Right atrium auricular region (tissue), 2 donors: ENCODE measurements at places on chromosomes 3 and 15. TPM values are rescaled to one million over a fixed set of nuclear protein-coding genes. Genes with fewer than 3 reads are reported as not detected.

RAD51 gene
- 0.30 TPM for total RNA-seq

GOLGA8J gene
- not detected for total RNA-seq

CILP gene
- total RNA-seq, result 32.0 TPM

LTF gene
- 0.51 TPM for total RNA-seq

PRTG gene
- 0.44 TPM for total RNA-seq

DNA sequence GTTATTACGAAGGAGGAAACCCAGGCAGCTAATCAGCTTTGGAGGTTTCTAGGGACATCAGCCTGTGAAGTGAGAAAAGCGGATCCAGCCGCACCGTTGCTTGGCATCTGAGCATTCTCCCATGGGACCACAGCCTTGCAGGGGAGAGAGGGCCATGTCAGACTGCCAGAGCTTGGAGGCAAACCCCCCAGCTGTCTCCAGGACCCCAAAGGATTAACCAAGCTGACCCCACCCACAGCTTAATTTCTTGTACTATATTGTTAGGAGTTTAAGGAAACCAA, 5.1 kb downstream of the IGDCC3 start:
- DNase-seq, result no peak

- no peak for DNase-seq
These were observed 1.9 kb upstream of the TRA2B start for GRCh38 chr3:185939721-185940120.

GRCh38 chr3:180911876-180912303, 580 bp upstream of the FXR1 start:
- DNase-seq, result no peak

EOMES gene
- 0.16 TPM for total RNA-seq

PDIA5 gene
- total RNA-seq, result 8.0 TPM

SI gene
- not detected for total RNA-seq

GRCh38 chr3:16113704-16114103, 60.8 kb upstream of the GALNT15 start:
- no peak for DNase-seq

SMCO1 gene
- 42.3 TPM for total RNA-seq

DNA sequence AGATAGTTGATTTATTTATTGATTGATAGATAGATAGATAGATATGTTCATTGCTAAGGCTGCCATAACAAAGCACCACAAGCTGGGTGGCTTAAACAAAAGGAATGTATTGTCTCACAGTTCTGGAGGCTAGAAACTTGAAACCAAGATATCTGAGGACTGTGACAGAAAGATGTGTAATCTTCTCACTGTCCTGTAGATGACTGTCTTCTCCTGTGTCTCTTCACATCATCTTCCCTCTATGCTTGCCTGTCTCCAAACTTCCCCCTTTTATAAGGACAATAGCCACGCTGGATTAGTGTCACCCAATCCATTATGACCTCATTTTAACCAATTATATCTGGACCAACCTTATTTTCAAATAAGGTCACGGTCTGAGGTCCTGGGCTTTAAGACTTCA, 40.9 kb downstream of the GNB4 start:
- no peak for DNase-seq

GRCh38 chr15:29183071-29183831, 86.4 kb downstream of the NSMCE3 start:
- DNase-seq, result no peak

DNA sequence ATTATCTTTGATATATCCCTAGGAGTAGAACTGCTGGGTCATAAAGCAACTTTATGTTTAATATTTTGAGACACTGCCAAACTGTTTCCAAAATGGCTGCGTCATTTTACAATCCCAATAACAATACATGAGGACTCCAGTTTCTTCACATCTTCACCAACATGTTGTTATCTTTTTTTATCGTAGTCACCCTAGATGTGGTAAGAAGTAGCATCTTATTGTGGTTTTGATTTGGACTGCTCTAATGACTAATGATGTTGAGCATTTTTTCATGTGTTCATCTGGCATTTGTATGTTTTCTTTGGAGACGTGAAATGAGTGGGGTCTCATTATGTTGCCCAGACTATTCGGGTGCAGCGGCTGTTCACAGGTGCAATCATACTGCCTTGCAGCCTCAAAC, 83.8 kb downstream of the MAP4 start:
- DNase-seq, result no peak

DNA sequence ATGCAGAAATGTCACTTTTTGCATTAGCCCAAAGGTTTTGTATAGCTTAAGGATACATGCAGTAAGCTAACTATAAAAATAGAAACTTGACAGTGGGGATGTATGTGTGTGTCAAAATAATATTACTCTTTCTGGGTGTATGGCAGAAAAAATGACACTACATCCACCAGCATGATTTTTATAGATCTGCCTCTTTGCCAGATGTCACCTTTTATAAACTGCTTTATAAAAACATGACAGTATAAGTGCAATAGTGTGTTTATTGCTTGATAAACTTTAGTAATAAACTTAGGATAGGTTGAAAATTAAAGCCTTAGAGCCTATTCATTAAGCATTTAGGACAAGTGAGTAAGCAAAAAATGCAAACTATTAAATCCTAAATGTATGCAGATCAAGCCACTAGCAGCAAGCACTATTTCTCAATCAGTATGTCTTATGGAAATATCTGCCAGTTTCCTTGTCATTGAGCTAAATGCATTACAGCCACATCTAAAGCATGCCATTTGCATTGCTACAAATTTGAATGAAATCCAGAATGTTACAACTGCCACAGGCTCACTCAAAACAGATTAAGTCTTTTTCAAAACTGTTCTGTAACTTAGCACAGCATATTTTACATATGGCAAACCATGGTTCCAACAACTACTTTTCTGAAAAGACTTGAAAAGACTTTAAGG, 935.0 kb downstream of the FHIT start:
- no peak for DNase-seq

SOX2 gene
- 0.67 TPM for total RNA-seq

GOLGA6L10 gene
- total RNA-seq, result 0.35 TPM

SLC51B gene
- total RNA-seq, result not detected

DNA sequence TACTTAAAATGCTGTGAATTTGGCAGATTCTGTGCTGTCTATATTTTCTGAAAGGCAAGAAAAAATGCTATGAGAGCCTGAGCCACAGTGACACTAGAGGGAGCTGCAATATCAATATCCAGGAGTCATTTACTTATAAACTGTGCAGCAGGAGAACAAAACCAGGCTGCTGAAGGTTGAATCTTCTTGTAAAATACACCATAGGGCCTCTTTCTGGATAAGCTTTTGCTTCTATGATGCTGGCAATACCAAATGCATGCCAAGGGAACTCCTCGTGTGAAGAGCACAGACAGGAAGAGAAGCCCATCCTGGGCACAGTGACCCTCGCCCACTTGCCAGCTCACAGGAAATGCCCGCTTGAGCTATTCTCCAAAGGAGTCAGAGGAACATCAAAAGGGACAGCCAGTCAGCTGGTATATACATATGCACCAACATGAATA, 48.0 kb upstream of the TSPAN3 start:
- no peak for DNase-seq

DNA sequence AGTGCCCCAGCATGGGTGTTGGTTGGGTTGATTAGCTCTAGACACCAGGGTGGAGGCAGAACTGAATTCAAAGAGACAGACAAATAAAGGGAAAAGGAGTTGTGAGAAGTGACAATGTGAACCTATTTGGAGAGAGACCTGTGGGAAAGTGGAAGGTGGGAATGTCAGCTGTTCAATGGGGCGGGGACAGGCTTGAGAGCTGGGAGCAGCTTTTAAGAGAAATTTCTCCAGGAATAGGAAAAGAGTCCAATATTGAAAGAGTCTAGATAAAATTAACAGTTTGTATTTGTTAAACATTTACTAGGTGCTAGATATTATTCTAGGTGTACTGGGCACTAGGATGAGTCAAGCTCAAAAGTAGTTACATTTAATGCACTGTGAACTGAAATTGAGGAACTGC, 225.3 kb downstream of the GAP43 start:
- DNase-seq, result no peak

- no peak for DNase-seq
These were observed 171.8 kb downstream of the FEZF2 start for GRCh38 chr3:62201438-62202035.

PROK2 gene
- not detected for total RNA-seq

VIPR1 gene
- 21.0 TPM for total RNA-seq

PRICKLE2 gene
- total RNA-seq, result 22.2 TPM

DNA sequence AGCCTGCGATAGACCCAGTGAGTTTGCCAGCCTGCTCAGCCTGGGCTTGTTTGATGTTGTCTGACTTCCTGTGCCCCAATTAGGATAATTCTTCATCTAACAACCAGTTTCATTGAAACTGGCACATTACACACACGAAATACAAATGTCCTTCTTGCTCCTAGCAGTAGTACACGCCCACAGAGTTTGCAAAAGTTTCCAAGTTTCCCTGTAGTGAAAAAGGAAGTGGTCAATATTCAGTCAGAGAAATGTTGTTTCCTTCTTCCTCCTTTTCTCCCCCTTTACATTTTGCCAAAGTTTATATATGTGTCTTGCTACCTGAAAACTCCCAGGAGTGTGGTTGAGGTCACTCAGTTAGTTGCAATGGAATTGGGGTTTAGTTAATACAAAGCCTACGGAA, 58.4 kb upstream of the LRTM1 start:
- DNase-seq, result no peak

DNA sequence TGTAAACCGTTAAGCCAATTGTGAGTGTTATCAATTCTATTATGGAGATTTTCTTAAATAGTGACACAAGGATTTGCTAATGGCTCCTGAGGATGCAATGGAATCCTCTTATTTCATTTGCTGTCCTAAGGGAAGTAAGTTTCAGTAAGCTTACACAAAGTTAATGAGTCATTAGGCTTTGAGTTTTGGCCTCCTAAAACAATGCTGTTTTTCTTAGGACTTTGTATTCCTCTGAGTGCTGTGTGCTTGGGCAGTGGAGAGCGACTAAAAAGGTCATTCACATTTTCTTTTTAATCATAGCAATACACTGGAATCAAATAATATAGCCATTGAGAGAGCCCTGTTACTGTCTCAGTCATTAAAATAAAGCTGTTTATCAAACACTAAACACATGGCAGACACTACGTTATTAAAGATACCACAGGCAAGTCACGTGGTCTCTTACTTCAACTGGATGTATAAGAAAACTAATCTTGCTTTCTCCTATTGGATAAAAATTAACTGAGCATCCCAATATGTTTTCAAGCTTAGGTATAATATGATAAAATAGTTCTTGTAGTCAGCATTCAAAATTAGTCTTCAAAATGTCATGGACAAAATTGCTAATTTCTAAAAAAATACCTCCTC, 290.8 kb downstream of the NLGN1 start:
- DNase-seq, result no peak

- DNase-seq, result no peak
These were observed 365.2 kb downstream of the MFSD1 start for GRCh38 chr3:159166899-159167586.

GRCh38 chr3:187975561-187976364, 178.2 kb upstream of the LPP start:
- DNase-seq, result no peak

BLM gene
- 26.7 TPM for total RNA-seq

CLDN18 gene
- 21.0 TPM for total RNA-seq

- DNase-seq, result no peak
These were observed 99.9 kb upstream of the CNTN4 start for GRCh38 chr3:1998739-1999138.

DNA sequence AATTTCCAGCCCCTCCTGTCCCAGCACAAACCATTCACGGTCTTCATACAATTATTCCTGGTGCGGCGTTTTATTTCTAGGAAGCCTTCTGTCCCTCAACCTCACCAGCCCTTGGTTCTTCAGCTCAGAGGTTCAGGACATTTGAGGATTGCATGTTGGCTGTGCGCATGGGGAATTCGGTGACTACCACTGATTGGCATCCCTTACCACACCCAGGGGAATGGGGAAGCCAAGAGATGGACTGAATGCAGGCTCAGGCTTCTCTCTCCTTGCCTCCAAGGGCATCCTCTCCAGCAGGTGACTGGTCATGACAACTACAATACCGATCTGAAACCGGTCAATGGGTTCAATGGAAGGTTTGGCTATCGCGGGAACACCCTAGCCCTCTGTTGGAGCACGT, 153.8 kb downstream of the MTHFS start:
- no peak for DNase-seq

DNA sequence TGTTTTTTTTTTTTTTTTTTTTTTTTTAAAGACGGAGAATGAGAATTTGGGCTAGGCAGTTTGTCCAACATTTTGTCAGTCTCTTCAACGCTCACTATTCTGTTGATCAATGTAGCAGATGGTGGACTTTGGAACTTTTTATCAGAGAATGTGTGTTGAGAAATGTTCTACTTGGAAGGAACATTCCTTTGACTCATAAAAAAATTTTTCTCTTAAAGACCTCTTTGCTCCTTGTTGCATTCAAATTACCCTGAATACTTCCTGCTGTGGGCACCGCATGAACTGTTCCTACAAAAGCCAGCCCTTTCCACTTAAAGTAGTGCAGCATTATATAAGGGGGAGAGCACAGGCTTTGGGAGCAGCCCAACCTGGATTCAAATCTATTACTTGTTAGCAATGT, 182.9 kb downstream of the AKAP13 start:
- DNase-seq, result no peak

- no peak for DNase-seq
These were observed 21.0 kb upstream of the SLC25A38 start for GRCh38 chr3:39362192-39362591.

GALNT15 gene
- 21.7 TPM for total RNA-seq

DNA sequence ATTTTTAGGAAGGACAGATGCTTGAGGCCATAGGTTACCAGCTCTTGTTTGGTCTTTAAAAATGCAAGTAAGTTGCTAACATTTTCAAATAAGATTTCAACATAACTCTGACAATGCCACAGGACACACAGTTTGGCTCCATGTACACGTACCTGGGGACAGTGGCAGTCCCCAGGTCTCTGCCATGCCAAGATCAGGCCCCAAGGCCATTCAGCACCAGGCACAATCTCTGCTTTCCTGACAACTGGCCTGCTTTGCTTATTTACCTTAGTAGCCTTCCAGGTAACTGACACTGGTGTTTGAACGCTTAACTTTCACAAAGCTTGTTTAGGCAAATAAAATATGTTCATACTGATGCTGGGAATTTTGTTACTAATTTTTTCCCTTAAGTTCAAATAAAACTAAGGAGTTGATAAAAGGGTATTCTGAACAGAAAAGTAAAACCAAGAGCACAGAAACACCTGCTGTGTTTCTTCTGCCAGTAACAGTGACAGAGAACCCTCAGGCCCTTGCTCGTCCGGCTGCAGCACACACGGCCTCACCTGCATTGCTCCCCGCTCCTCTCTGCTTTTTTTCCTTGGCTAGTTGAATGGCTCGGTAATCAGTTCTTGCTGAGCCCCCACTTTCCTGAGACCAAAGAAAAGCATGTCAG, 16.5 kb downstream of the ZXDC start:
- DNase-seq, result no peak

GRCh38 chr3:48233542-48233941, 7.4 kb upstream of the ZNF589 start:
- no peak for DNase-seq

DNA sequence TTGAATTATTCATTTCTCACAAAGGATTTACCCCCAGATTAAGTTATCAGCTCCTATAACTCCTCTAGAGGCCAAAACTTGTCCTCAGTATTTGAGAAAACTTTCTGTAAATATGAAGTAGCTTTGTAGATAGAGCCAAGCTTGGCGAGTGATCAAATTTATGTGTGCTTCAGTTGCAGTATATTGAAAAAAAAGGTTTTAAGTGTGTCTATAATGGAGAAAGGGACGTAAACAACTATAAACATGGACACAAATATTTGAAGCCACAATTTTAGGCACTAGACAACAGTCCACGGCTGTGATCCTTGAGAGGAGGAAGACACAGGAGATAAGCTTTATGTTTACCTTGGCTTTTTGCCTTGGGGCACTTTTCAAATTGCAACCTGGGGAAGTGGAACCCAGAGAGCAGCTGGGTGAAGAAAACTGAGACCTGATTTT, 118.7 kb downstream of the THRB start:
- DNase-seq, result no peak

ROPN1 gene
- not detected for total RNA-seq

- no peak for DNase-seq
These were observed 177.1 kb upstream of the CHRNA7 start for GRCh38 chr15:31852933-31853799.
